ENCODE measurements at places on chromosomes 6 and 20. TPM values are rescaled to one million over a fixed set of nuclear protein-coding genes. Genes with fewer than 3 reads are reported as not detected.

DNA sequence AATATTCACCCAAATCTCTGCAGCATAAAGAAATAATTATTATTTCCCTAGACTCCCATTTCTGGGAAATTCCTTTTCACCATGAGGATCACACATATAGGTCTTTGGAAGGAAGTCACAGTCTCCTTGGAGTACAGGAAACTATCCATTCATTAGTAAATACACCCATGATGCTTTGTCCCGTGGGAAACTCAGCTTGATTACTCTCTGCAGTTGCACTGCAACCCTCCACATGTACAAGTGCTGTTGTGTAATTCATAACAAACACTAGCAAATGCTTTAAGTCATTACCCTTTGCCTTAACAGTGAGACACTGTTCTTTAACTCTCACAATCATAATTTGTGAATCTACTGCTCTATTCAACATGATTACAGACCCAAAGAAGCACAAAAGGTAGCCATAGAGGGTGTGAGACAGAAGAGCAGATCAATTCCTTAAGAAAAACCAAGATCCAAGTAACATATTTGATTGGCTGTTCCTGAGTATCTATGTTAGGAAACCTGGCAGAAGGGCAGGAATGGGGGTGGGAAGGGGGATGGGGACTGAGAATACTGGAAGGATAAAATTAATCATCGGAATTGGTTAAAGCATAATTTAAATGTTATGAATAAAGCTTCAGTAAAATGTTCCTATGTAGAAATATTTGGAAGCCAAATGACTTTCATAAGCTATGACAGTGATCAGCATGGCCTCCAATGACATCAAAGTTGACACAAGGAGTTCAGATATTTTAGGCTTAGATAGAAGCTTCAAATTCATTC lies 268.0 kb downstream of the HACE1 start:
- DNase-seq: no peak

GRCh38 chr20:35887393-35888064 lies 66.8 kb downstream of the SCAND1 start:
- DNase-seq: no peak

DNA sequence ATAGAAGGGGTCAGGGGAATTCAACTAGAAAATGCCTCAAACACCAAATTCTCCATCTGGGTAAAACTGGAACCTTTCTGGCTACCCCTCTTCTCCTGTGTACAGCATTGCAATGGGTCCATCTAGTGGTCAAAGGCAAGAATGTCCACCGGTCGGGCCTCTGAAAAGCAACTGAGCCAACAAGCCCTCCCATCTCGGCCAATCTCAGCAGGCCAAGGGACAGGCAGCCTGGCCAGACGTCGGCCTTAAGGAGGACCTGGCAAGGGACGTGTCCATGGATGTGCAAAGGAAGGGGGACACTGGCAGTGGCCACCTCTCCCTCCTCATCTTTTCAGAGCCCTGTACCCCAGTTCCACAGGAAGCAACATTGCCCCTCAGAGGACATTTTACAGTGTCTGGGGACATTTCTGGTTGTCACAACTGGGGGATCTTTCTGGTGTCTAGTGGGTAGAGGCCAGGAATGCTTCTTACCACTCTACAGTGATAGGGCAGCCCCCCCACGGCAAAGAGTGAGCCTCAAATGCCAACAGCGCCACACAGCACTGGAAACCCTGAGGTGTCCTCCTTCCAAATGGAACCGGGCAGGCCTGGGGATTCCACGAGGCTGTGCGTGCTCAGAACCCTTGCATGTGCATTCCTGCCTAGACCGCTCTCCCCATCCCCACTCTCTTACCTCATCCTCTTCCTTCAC lies 99.8 kb upstream of the FOXA2 start:
- DNase-seq: no peak

DNA sequence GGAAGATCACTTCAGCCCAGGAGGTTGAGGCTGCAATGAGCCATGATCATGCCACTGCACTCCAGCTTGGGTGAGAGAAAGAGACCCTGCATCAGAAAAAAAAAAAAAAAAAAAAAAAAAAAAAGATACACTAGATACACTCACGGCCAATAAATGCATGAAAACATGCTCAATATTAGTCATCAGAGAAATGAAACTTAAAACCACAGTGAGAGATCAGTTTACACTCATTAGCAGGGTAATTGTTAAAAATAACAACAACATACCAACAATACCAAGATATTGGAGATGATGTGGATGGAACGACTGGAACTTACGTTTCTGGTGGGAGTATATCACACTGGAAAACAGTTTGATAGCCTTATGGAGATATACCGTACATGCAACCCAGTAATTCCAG lies 29.9 kb downstream of the HS3ST5 start:
- no peak for DNase-seq

DNA sequence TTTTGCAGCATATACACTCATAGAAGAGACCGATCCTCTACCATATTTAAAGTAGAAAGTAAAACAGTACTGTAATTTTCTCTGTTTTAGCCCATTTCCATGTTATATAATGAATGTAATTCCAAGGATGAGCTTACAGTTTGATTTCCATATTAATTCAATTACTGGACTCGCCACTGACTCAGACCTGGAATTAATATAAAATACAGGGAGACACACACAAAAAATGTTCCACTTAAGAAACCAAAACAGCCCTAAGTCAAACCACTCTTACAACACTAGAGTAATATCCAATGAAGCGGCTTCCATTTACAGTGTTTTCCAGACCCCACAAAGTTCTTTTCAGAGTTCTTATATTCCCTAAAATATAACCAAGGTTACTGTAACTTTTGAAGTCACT lies 110.6 kb downstream of the BACH2 start:
- no peak for DNase-seq

- no peak for DNase-seq
These were observed 613.7 kb upstream of the FLRT3 start for GRCh38 chr20:14951105-14951504.

DNA sequence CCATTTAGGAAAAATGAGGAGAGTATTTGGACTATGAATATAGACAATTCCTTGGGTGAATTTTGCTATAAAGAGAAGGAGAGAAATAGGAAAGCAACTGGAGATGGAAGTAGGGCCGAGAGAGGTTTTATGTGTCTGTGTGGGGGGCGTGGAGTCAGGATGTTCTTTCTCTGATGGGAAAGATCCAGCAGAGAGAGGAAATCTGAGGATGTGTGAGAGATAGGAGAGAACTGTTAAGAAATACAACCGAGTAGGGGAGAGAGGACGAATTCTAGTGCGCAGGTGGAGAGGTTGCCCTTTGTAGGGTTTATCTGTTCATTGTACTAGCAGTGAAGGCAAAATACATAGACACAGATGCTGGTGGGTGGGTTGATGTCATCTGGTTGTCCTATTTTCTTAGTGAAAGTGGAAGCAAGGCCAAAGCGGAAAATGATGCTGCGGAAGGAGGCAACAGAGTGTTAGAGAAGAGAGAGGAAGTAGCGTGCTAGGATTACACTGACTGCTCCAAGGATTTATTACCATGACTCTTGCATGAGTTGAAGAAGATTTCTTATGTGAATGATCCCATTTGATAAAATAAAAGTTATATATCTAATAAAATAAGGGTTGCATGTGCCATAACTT lies 57.7 kb downstream of the CLVS2 start:
- DNase-seq: no peak

DNA sequence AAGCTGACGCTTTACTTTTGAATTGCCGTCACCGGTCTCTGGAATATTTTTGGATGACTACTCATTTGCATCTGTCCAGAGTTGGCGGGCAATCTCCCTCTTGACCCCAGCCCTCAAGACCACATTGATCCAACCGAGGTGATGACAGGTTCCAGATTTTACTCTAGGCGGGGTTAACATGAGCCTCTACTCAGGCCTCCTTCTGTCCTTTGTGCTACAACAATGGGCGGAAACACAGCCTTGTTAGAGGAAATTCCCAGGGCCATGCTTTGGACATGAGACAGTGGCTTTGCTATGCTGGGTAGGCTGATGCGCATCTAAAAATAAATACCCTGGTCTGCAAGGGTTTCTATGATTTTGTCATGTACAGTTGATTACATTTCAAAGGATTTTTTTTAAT lies 27.0 kb upstream of the ADGRF5 start:
- DNase-seq: no peak

GRCh38 chr20:18188434-18188833 lies 50.8 kb downstream of the KAT14 start:
- no peak for DNase-seq

- DNase-seq: no peak
These were observed 31.4 kb downstream of the MAN1A1 start for GRCh38 chr6:119318176-119318575.

GRCh38 chr6:91672201-91672600 lies 1085.3 kb upstream of the MAP3K7 start:
- no peak for DNase-seq

DNA sequence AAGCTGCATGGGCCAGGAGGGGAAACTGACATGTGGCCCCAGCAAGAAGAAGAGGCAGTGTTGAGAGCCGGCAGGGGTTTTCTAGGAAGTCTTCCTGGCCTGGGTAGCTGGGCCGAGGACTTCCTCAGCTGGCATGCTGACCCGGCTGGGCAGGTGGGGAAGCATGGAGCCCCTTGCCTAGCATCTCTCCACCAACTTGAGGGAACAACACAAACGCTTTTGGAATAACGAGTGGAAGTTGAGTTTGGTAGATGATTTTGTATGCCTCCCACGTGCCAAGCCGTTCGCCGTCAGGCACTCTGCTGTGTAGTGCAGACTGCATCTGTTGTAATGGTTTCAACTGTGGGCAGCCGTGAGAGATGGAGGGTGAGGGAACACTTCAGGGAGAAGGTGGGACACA lies 7.3 kb downstream of the TMEM181 start:
- peak; percentile 80 for DNase-seq

- no peak for DNase-seq
These were observed 374.1 kb downstream of the CD109 start for GRCh38 chr6:74070091-74070490.

GRCh38 chr20:31605902-31606803 lies 1.1 kb downstream of the ID1 start:
- no peak for DNase-seq

GRCh38 chr6:6790393-6790792 lies 201.9 kb downstream of the LY86 start:
- DNase-seq: no peak

DNA sequence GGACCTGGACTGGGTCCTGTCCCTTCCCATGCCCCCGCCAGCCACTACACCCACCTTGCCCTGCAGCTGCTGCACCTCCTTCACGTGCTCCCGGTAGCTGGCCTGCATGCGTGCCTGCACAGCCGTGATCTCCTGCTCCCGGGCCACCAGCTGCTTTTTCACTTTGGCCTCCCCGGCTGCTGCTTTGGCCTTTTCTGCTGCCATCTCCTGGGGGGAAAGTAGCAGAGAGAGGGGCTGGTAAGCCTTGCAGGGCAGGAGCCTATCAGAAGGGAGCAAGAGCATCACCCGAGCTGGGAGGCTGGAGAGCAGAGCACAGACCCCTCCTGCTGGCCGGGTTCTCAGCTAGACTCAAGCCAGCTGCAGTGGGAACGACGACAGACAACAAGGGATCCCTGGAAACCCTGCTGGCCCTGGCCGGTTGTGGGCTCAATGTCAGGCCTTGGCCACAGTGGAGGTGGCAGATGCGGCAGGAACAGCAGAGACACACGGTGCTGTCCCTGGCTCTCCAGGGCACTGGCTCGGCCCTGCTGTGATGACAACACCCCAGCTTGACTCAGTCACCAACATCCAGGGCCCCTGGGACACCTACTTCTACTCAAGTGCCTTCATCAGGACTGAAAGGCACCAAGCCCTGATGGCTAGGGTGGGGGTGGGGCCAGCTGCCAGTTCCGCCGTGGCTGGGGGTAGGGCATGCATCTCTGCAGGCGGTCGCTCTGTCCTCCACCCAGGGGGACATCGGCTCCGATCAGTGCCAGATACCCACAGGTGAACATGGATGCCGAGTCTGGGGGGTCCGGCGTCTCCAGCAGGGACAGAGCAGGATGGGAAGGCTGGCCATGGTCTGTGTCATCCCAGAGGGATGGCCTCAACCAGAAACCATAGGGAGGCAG lies 45.3 kb downstream of the RRBP1 start:
- DNase-seq: no peak

DNA sequence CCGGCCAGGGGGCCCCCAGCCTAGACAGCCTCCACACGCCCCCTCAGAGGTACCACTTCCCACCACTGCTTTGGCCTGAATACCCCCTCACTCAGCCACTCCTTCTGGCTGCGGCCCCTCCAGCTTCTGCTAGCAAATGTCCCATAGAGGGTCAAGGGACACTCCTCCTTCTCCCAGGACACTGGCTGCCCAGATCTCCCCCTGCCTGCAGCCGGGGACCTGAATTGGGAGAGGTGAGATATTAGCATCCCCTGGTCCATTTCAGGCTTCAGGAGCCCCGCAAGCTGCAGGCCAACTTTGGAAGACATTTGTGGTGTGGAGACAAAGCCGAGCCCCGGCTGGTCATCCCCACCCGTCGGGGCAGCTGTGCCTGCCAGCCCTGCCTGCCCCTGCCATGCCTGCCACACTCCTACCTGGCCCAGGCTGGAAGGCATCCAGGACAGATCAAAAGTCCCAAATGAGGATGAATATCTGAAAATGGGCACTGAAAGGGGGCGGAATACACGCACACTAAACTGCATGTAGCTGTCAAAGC lies 32.5 kb upstream of the FOXC1 start:
- no peak for DNase-seq

- DNase-seq: no peak
These were observed 4.4 kb downstream of the LY86 start for GRCh38 chr6:6592826-6593475.

- no peak for DNase-seq
These were observed 23.7 kb downstream of the PEX7 start for GRCh38 chr6:136846046-136846445.

- no peak for DNase-seq
These were observed 573.1 kb upstream of the CHD6 start for GRCh38 chr20:42191140-42191860.

- DNase-seq: no peak
These were observed 75.5 kb downstream of the GPR6 start for GRCh38 chr6:110053395-110054240.

DNA sequence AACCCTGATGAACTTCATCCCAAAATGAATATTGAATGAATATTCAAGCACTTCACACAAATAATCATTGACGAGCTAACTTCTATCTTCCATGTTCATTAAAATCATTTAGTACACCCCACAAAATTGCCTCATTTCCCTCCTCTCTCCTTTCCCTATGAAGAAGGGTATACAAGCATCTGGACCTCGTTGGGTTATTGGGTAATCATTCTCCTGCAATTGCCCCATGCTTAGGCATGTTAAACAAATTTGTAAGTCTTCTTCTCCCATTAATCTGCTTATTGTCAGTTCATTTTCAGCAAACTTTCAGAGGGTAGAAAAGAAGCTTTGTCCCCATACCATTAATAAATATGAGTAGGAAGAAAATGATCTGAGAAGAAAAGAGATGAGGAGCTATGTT lies 27.6 kb downstream of the PRKN start:
- no peak for DNase-seq

- no peak for DNase-seq
These were observed 5.5 kb upstream of the PABPC1L start for GRCh38 chr20:44904377-44904776.

The SOX18 gene
- 70.5 TPM for total RNA-seq

The CDH22 gene
- total RNA-seq: 0.35 TPM

The TFAP2B gene
- not detected for total RNA-seq

The CST1 gene
- total RNA-seq: not detected

The RAB44 gene
- total RNA-seq: 0.35 TPM

The CASP8AP2 gene
- total RNA-seq: 12.4 TPM

The HLA-DOA gene
- total RNA-seq: 5.0 TPM

All from mesenteric fat pad (tissue), 1 donor.